Upper lobe of right lung (tissue), 1 donor: ENCODE measurements at places on chromosomes 4 and X.
A peak's percentile ranks its signal among the peaks of the same experiment; 100 is the strongest.

DNA sequence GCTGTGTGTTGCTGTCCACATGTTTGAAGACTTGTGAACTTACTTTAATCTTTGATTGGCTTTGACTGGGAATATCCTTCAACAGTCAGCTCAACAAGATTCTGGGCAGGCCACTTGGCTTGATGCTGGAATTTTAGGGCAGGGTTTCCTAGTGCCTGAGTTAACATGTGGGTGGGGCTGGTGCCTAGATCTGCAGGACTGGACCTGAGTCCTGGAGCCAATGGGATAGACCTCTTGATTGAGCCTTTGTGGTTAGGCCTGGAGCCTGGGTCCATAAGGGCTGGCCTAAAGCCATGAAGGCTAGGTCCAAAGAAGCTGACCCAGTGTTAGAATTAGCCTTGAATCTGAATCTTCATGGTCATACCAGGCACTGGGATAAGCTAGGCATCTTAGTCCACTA lies 757.1 kb upstream of the ADGRL3 start:
- H3K36me3 ChIP-seq: no peaks in the 10 kb centered on the region
- no peaks in the 10 kb centered on the region for H3K4me1 ChIP-seq
- H3K27ac ChIP-seq: no peak overlapping the region
- no peak overlapping the region for H3K4me3 ChIP-seq
- DNase-seq: no peak

DNA sequence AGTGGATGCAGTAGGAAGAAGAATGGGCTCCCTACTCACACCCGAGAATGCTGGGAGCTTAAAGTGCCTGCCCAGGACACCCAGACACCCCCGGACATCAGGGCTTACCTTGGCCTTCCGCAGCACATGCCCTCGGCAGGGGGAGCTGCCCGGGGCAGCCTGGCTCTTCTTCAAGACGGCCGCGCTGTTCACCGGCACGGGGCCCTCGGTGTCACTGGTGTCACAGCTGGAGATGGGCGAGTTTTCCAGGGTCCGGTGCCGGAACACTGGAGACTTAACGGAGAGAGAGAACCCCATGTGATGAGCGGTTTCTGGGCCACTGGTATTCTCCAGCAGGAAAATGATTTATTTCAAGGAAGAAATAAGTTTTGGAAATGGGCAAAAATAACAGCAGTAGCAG lies 170.9 kb downstream of the AFAP1 start:
- no peaks in the 10 kb centered on the region for H3K27me3 ChIP-seq
- peaks cover 48% of the 10 kb centered on the region for H3K36me3 ChIP-seq
- H3K4me3 ChIP-seq: no peak overlapping the region
- H3K4me1 ChIP-seq: no peaks in the 10 kb centered on the region

DNA sequence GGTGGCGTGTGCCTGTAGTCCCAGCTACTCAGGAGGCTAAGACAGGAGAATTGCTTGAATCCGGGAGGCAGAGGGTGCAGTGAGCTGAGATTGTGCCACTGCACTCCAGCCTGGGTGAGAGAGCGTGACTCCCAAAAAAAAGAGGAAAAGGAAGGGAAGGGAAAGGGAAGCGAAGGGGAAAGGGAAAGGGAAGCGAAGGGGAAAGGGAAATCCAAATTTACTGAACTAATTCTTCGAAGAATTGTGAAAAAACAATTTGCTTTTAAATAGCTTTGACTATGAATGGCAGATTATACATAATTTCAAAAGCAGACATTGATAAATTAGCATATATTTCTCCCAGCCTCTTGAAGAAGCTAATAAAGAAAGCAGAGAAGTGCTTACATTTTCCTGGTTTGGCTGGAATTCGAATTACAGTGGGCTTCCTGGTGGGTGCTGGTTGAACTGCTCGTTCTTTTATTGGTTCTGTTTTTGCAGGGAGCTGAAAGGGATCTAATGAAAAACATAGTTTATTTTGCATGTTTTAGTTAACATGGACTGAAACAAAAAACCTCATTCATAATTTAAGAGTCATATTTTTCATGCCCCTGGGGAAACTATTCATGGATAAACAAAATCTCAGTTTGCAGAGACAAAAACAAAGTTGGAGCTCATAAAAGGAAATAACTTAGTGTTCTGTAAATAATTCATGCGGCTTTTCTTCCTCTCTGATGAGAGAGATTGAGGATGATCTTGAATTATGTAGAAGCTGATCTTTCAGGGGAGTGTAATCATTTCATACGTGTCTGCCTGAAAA lies 66.0 kb downstream of the RPS3A start:
- peaks cover 14% of the 10 kb centered on the region for H3K36me3 ChIP-seq
- H3K27ac ChIP-seq: peak overlapping the region; percentile 24
- no peaks in the 10 kb centered on the region for H3K27me3 ChIP-seq
- no peak for DNase-seq

DNA sequence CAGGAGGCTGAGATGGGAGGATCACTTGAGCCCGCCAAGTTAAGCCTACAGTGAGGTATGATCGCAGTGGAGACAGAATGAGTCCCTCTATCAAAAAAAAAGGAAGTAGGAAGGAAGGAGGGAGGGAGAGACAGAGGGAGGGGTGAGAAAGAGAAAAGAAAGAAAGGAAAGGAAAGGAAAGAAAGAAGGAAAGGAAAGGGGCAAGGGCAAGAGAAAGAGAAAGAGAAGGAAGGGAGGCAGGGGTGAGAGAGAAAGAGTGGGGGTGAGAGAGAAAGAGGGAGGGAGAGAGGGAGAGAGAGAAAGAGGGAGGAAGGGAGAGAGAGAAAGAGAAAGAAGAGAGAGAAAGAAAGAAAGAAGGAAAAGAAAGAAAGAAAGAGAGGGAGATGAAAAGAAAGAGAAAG lies 13.2 kb downstream of the ELF2 start:
- peaks cover 37% of the 10 kb centered on the region for H3K4me1 ChIP-seq
- H3K27ac ChIP-seq: no peak overlapping the region
- DNase-seq: no peak
- H3K27me3 ChIP-seq: no peaks in the 10 kb centered on the region

DNA sequence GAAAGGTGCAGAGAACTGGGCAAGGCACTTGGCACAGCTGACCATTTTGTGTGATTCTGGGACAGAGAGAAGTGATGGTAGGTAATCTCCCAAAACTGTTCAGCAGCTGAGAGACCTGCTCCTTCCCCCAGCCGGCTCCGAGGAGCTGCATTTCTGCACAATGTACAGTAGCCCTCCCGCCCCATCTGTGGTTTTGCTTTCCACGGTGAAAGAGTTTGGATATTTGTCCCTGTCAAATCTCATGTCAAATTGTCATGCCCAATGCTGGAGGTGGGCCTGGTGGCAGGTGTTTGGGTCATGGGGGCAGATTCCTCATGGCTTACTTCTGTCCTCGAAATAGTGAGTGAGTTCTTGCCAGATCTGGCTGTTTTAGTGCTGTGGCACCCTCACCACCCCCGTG lies 90.5 kb upstream of the CD99 start:
- H3K27me3 ChIP-seq: no peaks in the 10 kb centered on the region
- H3K4me1 ChIP-seq: no peaks in the 10 kb centered on the region
- H3K4me3 ChIP-seq: no peak overlapping the region
- H3K36me3 ChIP-seq: peaks cover 14% of the 10 kb centered on the region
- no peak overlapping the region for H3K27ac ChIP-seq

DNA sequence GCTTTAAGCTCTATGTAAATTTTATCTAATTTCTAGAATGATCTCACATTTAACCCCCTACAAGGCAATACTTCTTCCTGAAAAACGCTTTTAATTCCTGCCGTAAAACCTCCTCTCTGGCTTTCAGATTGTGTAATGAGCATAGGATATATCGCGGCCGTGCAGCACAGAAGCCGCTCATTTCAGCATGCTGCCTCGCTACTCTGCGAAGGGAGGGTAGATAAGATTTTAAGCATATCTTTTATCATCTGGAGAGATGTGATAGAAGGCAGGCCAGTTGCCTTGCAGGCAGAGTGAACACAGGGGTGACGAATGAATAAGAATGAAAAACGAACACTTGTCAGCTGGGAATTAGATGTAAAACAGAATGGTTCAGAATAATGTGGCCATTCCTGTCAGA lies 265.5 kb downstream of the UNC5C start:
- H3K36me3 ChIP-seq: no peaks in the 10 kb centered on the region
- no peaks in the 10 kb centered on the region for H3K27me3 ChIP-seq
- H3K4me1 ChIP-seq: no peaks in the 10 kb centered on the region
- no peak overlapping the region for H3K27ac ChIP-seq
- H3K4me3 ChIP-seq: no peak overlapping the region

- H3K4me3 ChIP-seq: no peak overlapping the region
- no peaks in the 10 kb centered on the region for H3K27me3 ChIP-seq
- peaks cover 26% of the 10 kb centered on the region for H3K4me1 ChIP-seq
- no peaks in the 10 kb centered on the region for H3K36me3 ChIP-seq
- no peak for DNase-seq
These were observed 105.1 kb upstream of the NAP1L5 start for GRCh38 chr4:88802585-88803286.

DNA sequence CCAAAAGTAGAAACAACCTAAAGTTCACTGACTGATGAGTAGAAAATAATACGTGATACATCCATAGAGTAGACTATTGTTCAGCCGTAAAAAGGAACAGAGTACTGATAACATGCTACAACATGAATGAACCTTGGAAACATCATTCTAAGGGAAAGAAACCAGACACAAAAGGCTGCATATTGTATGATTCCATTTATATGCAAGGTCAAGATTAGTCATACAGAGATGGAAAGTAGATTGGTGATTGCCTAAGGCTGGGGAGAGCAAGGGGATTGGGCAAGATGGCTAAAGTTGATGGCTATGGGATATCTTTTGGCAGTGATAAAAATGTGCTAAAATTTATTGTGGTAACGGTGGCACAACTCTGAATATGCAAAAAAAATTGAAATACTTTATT lies 209.1 kb downstream of the RELL1 start:
- no peak overlapping the region for H3K4me3 ChIP-seq
- H3K27ac ChIP-seq: no peak overlapping the region
- no peaks in the 10 kb centered on the region for H3K27me3 ChIP-seq
- no peaks in the 10 kb centered on the region for H3K4me1 ChIP-seq
- H3K36me3 ChIP-seq: no peaks in the 10 kb centered on the region

GRCh38 chr4:28523681-28524190 lies 1663.1 kb downstream of the STIM2 start:
- H3K27ac ChIP-seq: no peak overlapping the region
- H3K4me3 ChIP-seq: no peak overlapping the region
- no peaks in the 10 kb centered on the region for H3K36me3 ChIP-seq
- H3K27me3 ChIP-seq: no peaks in the 10 kb centered on the region
- no peaks in the 10 kb centered on the region for H3K4me1 ChIP-seq
- no peak for DNase-seq

DNA sequence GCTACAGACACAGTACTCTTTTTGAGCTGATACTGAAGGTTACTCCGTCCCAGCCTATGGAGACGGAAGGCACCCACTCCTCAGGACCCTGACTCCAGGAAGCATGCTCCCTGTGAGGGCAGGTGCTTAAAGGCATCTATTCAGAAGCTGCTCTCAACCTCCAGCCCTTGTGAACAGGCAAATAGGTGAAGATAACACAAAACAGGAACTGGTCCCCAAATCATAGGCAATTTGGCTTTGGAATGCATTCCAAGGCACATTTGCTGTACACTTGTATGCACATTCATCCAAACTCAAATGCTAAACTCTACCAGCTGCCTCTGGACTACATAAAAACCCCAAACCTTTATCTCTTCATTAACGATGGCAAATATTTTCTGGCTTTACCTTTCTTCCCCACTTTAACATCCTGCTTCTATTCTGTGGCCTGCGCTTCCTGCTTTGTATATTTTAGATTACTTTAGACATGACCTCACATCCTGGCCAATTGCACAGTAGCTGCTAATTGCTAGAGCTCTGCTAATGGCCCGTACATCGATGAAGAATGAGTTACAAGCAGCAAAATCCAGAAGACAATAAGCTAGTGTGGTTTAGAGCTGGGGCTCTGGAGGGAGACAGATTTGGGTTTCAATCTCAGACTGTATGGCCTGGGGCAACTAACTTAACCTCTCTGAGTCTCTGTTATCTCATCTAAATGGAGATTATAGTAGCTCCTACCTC lies 3.2 kb downstream of the SEL1L3 start:
- no peak for DNase-seq
- no peak overlapping the region for H3K4me3 ChIP-seq
- peak overlapping the region; percentile 86 for H3K27ac ChIP-seq
- peaks cover 57% of the 10 kb centered on the region for H3K4me1 ChIP-seq
- H3K27me3 ChIP-seq: no peaks in the 10 kb centered on the region

DNA sequence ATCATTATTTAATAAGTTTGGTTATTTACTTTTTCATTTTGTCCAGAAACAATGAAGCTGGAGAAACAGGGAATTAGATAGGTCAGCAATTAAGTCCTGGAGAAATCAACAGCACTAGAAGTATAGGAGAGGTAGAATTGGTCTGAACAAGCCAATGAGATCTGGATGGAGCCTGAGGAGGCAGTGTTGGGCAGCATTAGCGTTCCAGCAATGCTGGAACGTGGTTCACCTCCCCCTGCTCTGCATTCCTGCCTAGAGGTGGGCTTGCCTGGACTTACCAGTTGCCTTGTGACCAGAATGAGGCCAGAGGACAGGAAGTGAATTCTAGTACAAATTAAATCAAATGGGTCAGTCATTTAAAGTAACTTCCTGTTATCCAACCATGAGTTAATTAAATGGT lies 4.6 kb downstream of the RASSF6 start:
- H3K4me3 ChIP-seq: no peak overlapping the region
- H3K27ac ChIP-seq: no peak overlapping the region
- no peaks in the 10 kb centered on the region for H3K4me1 ChIP-seq
- no peak for DNase-seq

DNA sequence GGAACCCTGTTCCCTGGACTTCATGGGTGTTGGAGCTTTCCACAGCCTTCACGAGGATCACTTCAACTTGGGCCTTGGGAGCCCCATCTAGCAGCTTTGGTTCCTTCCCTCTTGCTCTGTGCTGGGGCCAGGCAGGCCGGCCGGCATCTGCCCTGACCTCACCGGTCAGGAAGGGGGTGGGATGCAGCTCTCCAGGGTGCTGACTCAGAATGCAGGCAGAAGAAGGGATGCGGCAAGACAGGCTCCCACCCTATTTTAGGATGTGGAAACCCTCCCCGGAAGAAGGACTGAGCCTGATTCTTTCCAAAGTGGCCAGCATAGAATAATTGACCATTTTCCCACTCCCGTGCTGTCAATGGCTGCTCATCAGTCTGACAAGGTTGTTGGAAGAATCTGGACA lies 47.1 kb downstream of the FHDC1 start:
- H3K36me3 ChIP-seq: no peaks in the 10 kb centered on the region
- no peak overlapping the region for H3K27ac ChIP-seq
- no peaks in the 10 kb centered on the region for H3K27me3 ChIP-seq

DNA sequence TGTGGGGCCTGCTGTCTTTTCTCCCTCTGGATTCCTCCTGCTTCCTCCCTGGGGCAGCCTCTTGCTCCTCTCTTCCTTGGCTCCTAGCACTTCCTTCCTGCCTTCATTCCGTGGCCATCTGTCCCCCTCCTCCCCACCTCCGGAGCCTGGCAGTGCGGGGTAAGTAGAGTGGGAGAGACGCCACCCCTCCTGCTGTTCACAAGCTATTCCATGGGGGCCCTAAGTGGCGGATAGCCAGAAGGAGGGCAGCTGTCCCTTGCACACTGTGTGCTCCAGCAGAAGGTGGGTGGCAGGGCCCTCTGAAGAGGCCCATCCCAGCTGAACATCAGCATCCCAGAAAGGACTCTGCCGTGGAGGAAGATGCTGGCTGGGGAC lies 27.4 kb downstream of the CCNQ start:
- no peaks in the 10 kb centered on the region for H3K36me3 ChIP-seq
- no peak overlapping the region for H3K4me3 ChIP-seq
- no peak overlapping the region for H3K27ac ChIP-seq

- H3K27me3 ChIP-seq: no peaks in the 10 kb centered on the region
- H3K4me1 ChIP-seq: no peaks in the 10 kb centered on the region
- no peaks in the 10 kb centered on the region for H3K36me3 ChIP-seq
These were observed 162.2 kb upstream of the GIMD1 start for GRCh38 chr4:106530821-106531220.

GRCh38 chr4:11451716-11452115 lies 23.0 kb upstream of the HS3ST1 start:
- no peak for DNase-seq
- H3K36me3 ChIP-seq: no peaks in the 10 kb centered on the region
- H3K4me1 ChIP-seq: no peaks in the 10 kb centered on the region
- H3K27me3 ChIP-seq: no peaks in the 10 kb centered on the region
